WTC11 (cell line): ENCODE measurements at places on chromosomes 7 and 10.
A peak's percentile ranks its signal among the peaks of the same experiment; 100 is the strongest.

GRCh38 chr10:102743078-102743587 lies 615 bp upstream of the WBP1L start:
- no peak for DNase-seq

DNA sequence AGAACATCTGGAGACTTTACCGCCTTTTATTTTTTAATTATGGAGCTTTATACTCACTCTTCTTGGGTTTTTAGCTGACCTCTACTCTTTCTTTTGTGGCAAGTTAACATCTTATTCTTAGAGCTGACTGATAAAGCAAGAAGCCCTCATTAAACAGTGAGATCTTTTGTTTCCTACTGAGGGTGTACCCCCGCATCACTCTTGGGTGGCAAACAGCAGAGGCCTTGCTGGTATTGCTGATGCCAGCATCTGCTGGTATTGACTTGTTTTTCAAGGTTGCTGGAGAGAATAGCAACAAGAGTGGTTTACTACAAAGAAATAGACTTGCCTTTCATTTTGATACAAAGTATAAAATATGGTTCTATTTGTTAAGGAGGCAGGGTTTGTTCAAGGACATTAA lies 154.7 kb downstream of the ARID5B start:
- DNase-seq: no peak

DNA sequence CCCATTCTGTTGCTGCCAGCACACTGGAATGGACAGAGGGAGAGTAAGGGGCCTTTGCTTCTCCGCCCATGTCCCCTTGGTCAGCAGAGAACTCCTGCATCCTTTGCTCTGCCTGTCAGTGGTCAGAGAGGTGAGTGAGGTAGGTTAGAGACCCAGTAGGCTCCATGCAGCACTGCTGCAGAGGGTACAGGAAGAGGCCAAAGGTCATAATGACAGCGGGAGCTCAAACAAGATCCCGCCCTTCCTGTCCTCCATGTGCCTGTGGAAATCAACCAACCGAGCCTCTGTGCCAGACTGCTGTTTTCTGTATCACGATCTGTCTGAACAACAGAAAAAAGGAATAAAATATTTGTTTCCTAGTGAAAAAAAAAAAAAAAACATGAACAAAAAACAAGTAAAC lies 81.4 kb downstream of the ZNF33B start:
- DNase-seq: no peak

DNA sequence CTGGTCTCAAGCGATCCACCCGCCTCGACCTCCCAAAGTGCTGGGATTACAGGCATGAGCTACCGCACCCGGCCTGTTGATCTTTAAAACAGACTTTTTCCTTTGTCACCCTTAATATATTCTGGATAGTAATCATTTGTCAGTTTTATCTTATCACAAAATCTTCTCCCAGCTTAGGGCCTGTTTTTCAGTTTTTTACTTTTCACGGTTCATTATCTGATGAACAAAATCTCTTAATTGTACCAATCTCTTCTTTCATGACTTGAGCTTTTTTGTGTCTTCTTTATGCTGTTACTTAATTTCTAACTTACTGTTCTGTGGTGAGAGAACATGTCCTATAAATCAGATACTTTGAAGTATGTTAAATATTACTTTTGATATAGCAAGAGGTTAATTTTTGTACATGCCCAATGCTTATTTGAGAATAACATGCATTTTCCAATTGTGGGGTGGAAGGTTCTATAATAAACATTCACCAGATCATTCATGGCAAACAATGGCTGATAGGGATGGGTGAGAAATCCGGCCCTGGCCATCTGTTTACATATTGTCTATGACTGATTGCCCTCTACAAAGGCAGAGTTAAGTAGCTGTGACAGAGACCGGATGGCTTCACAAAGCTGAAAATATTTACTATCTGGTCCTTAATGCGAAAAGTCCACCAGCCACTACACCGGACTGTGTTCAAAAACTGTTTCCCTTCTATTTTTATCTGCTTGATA lies 5.3 kb downstream of the PAPOLB start:
- no peak for DNase-seq

- DNase-seq: no peak
Measured at GRCh38 chr10:133110133-133110532, 22.4 kb downstream of the ADGRA1 start.

GRCh38 chr7:151393031-151393977 lies 16.5 kb downstream of the WDR86 start:
- DNase-seq: no peak

GRCh38 chr10:133102415-133103095 lies 14.8 kb downstream of the ADGRA1 start:
- DNase-seq: no peak

DNA sequence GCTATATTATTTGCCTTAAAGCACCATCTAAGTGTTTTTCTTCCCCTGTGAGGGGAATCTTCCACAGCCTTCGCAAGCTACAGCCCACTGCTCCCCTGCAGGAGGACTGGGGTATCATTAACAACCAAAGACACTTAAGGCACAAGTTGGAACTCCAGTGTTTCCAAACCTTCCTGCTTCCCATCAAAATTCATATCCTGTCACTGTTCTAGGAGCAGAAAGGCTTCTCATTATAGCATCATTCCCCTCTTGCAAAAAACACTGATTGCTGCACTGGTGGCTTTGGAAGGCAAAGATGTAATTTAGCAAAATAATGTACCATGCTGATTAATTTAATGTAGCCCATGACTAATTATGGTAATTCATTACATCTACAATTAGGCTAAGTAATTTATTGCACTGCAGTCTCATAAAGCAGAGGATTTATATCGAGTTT lies 207.2 kb downstream of the SKAP2 start:
- no peak for DNase-seq

DNA sequence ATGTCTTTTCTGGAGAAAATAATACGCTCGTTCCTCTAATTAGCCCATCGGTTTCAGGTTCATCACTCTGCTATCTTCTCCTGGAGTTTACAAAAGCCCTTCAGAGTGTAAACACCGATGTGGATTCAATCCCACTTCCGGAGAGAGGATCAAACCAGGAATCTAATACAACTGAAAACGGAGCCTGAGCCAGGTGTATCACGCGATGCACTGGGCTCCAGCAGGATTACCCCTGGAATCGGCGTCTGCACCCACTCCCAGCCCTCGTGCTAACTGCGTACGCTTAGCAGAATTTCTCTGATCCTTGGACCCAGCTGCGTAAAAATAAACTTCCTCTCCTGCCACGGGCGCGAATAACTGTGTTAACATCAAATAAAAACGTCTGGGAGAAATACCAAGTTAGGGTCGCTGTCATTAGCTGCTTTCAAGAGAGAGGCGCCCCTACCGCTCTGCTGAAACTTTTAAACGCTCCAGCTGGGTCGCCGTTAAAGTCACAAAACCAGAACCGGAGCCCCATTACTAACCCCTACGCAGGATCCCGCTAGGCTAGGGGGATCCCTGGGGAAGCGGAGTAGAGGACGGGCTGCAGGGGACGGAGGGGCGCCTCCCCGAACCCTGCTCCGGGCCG lies 502 bp downstream of the ZNF3 start:
- no peak for DNase-seq

- DNase-seq: no peak
Measured at GRCh38 chr7:55534262-55534915, 37.9 kb downstream of the VOPP1 start.

DNA sequence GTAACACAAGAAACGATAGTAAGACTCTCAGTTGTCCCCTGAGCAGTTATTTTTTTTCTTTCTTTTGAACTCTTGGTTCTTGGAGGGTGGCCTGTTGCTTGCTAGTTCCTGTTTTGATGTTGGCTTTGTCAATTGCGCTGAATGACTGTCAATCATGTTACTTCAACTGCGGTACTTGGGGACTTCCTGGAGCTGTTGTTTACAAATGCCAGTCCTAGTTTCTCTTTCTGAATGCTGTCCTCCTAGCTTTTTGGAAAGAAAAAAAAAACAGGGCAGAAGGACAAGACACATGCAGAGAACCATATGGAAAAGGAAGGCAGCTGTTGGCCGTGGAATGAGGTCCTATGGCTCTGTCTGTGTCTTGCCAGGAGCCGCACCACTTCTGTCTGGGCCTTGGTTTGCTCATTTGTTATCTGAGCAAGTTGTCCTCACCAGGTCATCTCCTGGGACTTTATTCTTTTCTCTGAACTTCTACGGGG lies 7.0 kb upstream of the PDCD4 start:
- no peak for DNase-seq

GRCh38 chr7:49852619-49853462 lies 79.4 kb downstream of the VWC2 start:
- peak; percentile 64 for DNase-seq

DNA sequence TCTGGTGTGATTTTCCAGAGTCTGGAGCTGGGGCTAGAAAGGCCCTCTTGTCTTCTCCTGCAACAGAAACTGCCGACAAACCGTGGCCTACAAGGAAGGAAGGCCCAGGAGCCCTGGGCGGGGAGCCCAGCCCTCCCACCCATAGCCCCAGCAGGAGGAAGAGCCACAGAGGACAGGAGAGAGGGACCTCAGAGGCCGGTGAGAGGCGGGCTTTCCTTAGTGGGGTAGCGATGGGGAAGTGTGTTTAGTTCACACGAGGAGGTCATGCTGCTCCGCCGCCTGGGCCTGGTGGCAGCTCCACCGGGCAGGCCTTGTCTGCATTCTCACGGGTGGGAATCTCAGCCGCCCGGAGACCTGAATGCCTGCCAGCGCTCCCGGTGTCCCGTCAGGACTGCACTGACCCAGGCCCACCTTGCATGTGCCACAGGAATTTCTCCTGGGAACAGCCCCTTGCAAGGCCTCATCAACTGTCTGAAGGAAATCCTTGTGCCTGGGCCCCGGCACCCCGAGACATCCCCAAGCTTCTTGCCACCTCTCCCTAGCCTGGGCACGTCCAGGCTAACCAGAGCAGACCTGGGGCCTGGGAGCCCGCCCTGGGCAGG lies 50.9 kb downstream of the ZNF467 start:
- no peak for DNase-seq

- DNase-seq: no peak
Measured at GRCh38 chr10:12181065-12181775, 14.5 kb downstream of the NUDT5 start.
